ENCODE measurements at places on chromosomes 2 and 18.

DNA sequence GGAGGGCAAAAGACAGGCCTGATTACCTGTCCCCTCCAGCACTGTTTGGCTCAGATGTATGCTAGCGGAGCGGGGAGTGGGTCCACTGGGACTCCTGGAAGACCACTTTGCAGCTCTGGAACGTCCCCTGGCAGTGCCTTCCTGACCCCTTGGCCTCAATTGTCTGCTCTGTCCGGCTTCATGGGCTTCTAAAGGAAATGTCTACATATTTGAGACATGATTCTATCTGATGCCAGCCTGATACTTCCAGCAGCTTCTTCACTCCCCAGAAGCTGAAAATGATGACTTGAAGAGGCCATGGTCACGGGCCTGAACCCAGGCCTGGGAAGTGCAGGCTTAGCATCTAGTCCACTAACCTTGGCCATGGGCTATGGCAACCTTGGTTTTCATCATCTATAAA is 112.1 kb downstream of the ACAA2 start:
- no peaks in the 10 kb centered on the region for H3K4me1 ChIP-seq
- no peaks in the 10 kb centered on the region for H3K36me3 ChIP-seq
- peaks cover 8% of the 10 kb centered on the region for H3K27me3 ChIP-seq
- no peak for DNase-seq
- no peak overlapping the region for H3K27ac ChIP-seq

DNA sequence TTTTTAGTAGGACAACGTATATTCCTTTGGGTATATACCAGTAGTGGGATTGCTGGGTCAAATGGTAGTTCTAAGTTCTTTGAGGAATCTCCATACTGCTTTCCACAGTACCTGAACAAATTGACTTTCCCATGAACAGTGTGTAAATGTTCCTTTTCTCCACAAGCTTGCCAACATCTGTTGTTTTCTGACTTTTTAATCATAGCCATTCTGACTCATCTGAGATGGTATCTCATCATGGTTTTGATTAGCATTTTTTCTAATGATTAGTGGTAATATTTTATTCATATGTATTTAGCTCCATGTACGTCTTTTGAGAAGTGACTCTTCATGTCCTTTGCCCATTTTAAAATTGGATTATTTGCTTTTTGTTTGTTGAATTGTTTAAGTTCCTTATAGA is 58.4 kb upstream of the CERS6 start:
- no peaks in the 10 kb centered on the region for H3K27me3 ChIP-seq
- no peaks in the 10 kb centered on the region for H3K36me3 ChIP-seq
- H3K4me3 ChIP-seq, result no peak overlapping the region
- DNase-seq, result no peak

DNA sequence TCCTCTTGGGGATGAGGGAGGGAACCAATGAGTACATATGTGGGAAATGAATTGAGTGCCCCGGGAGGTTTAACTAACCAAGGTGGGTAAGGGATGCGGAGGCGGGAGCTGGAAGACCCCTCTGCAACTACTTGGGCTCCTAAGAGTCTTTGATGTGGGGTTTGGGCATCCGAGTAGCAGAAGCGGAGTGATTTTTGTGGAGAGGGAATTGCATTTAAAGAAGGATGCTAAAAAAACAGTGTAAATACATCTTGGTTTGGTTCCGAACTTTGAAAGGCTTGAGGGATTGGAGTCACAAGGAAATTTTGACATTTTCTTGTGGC is 215.7 kb downstream of the MCFD2 start:
- peaks cover 9% of the 10 kb centered on the region for H3K4me1 ChIP-seq
- peak overlapping the region; percentile 64 for H3K27ac ChIP-seq
- no peak for DNase-seq
- peak overlapping the region; percentile 72 for H3K4me3 ChIP-seq

DNA sequence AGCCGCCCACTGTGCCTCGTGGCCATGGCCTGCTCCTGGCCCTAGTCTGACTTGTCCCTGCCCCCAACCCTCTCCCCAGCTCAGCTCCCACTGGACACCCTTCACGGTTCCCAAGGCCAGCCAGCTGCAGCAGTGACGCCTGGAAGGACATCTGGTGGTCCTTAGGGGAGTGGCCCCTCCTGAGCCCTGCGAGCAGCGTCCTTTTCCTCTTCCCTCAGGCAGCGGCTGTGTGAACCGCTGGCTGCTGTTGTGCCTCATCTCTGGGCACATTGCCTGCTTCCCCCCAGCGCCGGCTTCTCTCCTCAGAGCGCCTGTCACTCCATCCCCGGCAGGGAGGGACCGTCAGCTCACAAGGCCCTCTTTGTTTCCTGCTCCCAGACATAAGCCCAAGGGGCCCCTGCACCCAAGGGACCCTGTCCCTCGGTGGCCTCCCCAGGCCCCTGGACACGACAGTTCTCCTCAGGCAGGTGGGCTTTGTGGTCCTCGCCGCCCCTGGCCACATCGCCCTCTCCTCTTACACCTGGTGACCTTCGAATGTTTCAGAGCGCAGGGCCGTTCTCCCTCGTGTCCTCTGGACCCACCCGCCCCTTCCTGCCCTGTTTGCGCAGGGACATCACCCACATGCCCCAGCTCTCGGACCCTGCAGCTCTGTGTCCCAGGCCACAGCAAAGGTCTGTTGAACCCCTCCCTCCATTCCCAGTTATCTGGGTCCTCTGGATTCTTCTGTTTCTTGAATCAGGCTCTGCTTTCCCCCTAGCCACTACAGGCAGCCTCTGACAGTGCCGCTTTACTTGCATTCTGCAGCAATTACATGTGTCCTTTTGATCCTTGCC is 35.8 kb downstream of the ANO7 start:
- no peak for DNase-seq
- peaks cover 19% of the 10 kb centered on the region for H3K36me3 ChIP-seq
- peaks cover 17% of the 10 kb centered on the region for H3K27me3 ChIP-seq

DNA sequence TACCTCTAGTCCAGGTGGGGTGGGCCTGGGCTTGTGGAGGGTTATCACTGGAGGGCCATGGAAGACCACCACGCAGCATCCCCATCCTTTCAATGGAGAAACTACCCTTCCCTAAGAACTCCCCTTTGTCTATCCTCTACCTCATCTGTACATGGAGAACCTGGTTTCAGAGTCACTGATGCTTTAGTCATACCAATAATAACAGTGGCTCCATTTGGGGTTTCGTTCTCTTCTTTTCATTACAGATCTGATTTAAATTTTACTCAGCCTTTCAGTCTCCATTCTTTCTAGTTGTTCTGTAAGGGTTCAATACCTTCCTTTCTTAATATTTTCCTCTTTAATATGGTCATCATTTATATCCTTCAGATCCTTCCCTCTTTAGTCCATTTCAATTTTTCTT is 54.6 kb upstream of the ZFP36L2 start:
- no peak for DNase-seq
- H3K4me3 ChIP-seq, result no peak overlapping the region
- no peak overlapping the region for H3K27ac ChIP-seq
- H3K36me3 ChIP-seq, result peaks cover 11% of the 10 kb centered on the region
- no peaks in the 10 kb centered on the region for H3K27me3 ChIP-seq

DNA sequence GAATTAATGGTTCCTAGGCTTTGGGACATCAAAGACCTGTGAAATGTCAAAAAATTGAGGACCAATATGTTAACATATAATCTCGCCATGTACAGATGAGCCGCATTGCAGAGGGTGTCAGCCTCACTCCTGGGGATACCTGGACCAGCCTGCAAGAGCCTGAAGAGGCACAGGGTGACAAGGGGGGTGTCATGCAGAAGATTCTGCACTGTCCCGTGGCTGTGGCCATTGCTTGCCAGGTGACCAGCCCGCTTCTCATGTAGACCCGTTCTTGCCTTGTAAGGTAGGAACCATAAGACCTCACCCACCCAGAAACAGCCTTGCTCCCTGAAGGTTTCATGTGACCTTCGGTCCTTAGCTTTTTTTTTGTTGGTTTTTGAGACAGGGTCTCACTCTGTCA is 37.5 kb downstream of the TMEM37 start:
- no peak overlapping the region for H3K27ac ChIP-seq
- H3K4me3 ChIP-seq, result no peak overlapping the region
- no peak for DNase-seq
- no peaks in the 10 kb centered on the region for H3K4me1 ChIP-seq

- no peak overlapping the region for H3K4me3 ChIP-seq
- H3K4me1 ChIP-seq, result no peaks in the 10 kb centered on the region
- no peak overlapping the region for H3K27ac ChIP-seq
- no peak for DNase-seq
These were observed 121.3 kb downstream of the GREB1L start for GRCh38 chr18:21363348-21363747.

DNA sequence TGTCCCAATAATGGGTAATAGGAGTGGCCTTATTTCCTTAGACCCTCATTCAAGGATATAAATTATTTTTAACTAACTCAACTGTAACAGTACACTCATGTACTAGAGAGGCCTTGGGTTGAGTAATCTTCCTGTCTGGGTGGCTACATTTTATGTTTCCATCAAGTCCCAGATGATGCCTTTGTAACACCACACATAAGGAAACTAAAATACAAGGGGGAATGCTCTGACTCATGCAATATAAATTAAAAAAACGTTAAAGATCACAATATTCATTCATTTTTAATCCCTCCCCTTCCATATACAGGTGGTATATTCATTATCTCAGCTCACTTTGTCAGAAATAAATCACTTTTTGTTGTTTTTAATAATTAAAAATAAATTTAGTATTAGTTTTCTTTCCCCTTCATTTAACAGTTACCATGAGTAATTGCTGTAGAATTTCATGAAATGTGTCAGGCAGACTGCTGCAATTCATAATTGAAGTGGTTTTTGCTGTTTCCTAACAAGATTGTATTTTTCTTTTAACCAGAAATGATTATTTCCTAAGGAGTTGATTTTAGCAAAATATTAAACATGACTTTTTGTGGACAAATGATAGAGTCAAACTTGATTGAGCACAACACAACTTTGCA is 1403.6 kb downstream of the SUCLG1 start:
- DNase-seq, result no peak
- H3K36me3 ChIP-seq, result no peaks in the 10 kb centered on the region
- H3K4me3 ChIP-seq, result no peak overlapping the region
- no peaks in the 10 kb centered on the region for H3K4me1 ChIP-seq
- H3K27me3 ChIP-seq, result no peaks in the 10 kb centered on the region
- H3K27ac ChIP-seq, result no peak overlapping the region

- no peak for DNase-seq
- H3K4me1 ChIP-seq, result no peaks in the 10 kb centered on the region
- no peak overlapping the region for H3K27ac ChIP-seq
- no peaks in the 10 kb centered on the region for H3K27me3 ChIP-seq
- H3K36me3 ChIP-seq, result no peaks in the 10 kb centered on the region
These were observed 556.2 kb upstream of the ZEB2 start for GRCh38 chr2:145076085-145076484.

DNA sequence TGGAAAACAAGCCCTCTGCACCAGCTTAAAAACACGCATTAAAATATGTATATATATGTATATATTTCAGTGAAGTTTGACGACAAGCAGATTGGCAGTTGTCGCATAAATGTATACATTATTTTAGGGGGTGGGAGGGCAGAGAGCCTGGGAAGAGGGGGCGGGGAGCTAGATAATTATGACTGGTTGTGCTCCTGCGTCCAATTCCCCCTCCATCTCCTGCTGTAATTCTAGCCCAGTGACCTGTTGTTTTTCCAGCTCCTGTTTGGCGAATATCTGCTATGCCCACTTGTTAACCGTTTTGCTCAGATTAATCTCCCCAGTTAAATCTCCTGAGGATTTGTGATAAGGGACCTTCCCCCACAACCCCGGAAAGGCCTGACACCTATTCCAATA is 656 bp downstream of the UNC80 start:
- no peak overlapping the region for H3K27ac ChIP-seq
- H3K4me3 ChIP-seq, result no peak overlapping the region
- peaks cover 12% of the 10 kb centered on the region for H3K27me3 ChIP-seq
- H3K36me3 ChIP-seq, result no peaks in the 10 kb centered on the region
- no peak for DNase-seq
- H3K4me1 ChIP-seq, result peaks cover 3% of the 10 kb centered on the region

- no peak within 1 kb of the TSS for H3K27ac ChIP-seq
- DNase-seq, result peak; percentile 43
- H3K4me3 ChIP-seq, result no peak within 1 kb of the TSS
These were observed at the start of gene HMSD for GRCh38 chr18:63949068-63949737. Gene HMSD (plus strand): TSS chr18:63949301. CDS start chr18:63953456, 4,155 bp downstream.

- H3K4me1 ChIP-seq, result peaks cover 40% of the 10 kb centered on the region
- H3K4me3 ChIP-seq, result peak overlapping the region; percentile 84
- H3K36me3 ChIP-seq, result peaks cover 23% of the 10 kb centered on the region
- DNase-seq, result peak; percentile 38
These were observed 2.4 kb downstream of the SMAD7 start for GRCh38 chr18:48948112-48949049.

GRCh38 chr2:3113769-3114168 is 263.8 kb downstream of the EIPR1 start:
- no peak overlapping the region for H3K27ac ChIP-seq
- H3K27me3 ChIP-seq, result peaks cover 4% of the 10 kb centered on the region
- H3K36me3 ChIP-seq, result no peaks in the 10 kb centered on the region

GRCh38 chr2:109033171-109033570 is 44.2 kb upstream of the EDAR start:
- peak overlapping the region; percentile 92 for H3K27ac ChIP-seq
- no peak for DNase-seq
- H3K4me1 ChIP-seq, result peaks cover 45% of the 10 kb centered on the region

DNA sequence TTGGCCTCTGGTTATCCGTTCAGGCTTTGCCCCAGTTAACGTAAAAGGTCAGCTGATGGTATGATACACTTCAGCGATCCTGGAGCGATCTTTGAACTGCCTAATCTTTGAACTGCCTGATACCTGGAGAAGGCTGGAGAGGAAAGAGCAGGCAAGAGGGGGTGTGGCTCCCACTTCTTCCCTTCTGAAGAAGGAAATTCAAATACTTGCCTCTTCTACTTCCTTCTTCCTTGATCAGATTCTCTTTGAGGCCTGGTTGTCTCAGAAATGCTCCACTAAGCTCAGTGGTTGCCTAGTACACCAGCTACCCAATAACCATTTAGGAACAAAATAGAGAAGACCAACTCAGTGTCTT is 619 bp downstream of the GALM start:
- H3K4me3 ChIP-seq, result peak overlapping the region; percentile 70
- no peak for DNase-seq

DNA sequence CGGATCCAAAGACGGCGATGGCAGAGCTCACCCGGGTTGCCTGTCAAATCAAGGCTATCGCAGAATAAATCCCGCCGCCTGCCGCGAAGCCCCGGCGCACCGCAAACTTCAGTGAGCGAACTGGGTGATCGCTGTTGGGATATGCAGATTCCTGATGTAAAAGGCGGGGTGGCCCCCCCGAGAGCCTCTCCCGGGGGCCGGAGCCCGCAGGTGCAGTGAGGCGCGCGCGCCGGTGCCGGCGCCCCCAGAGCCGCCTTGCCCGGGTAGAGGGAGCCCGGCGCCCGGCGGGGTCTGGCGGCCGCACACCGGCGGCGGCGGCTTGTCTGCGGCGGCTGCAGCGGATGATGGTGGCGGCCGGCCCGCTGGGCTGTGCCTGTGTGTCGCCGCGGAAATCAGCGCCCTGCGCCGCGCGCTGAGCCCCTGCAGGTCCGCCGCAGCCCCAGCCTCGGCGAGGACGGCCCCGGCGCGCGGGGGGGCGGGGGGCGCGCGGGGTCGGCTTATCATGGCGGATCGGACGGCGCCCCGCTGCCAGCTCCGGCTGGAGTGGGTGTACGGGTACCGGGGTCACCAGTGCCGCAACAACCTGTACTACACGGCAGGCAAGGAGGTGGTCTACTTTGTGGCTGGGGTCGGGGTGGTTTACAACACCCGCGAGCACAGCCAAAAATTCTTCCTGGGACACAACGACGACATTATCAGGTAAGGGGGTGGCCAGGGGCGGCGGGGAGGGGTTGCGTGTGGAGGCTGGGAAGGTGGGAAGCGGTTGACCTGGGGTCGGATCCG is 1.3 kb downstream of the EML6 start:
- H3K4me1 ChIP-seq, result peaks cover 11% of the 10 kb centered on the region
- DNase-seq, result no peak
- H3K4me3 ChIP-seq, result peak overlapping the region; percentile 90
- no peaks in the 10 kb centered on the region for H3K36me3 ChIP-seq
- H3K27me3 ChIP-seq, result peaks cover 20% of the 10 kb centered on the region

Measured in T-cell (primary cell).